ENCODE measurements at places on chromosomes 3 and 15. TPM values are rescaled to one million over a fixed set of nuclear protein-coding genes. Genes with fewer than 3 reads are reported as not detected.

The CHDH gene
- total RNA-seq, result 0.20 TPM

The FAM107A gene
- total RNA-seq, result not detected

The PAK6 gene
- total RNA-seq, result 0.91 TPM

The CCDC54 gene
- not detected for total RNA-seq

The NEK10 gene
- total RNA-seq, result 0.53 TPM

The CP gene
- total RNA-seq, result not detected

The CTNNB1 gene
- total RNA-seq, result 138 TPM

The FGD5 gene
- 0.71 TPM for total RNA-seq

The STAB1 gene
- not detected for total RNA-seq

The UPK1B gene
- total RNA-seq, result not detected

The ABI3BP gene
- not detected for total RNA-seq

The TMEM266 gene
- total RNA-seq, result not detected

The POMGNT2 gene
- total RNA-seq, result 6.7 TPM

The NRG4 gene
- not detected for total RNA-seq

The DUOX1 gene
- total RNA-seq, result not detected

The REC114 gene
- not detected for total RNA-seq

The NLGN1 gene
- total RNA-seq, result not detected

The CADM2 gene
- not detected for total RNA-seq

The EXD1 gene
- not detected for total RNA-seq

The ITIH1 gene
- total RNA-seq, result not detected

The TMA7 gene
- total RNA-seq, result 318 TPM

The SPATA12 gene
- not detected for total RNA-seq

The CCR8 gene
- 0.76 TPM for total RNA-seq

The LSMEM2 gene
- total RNA-seq, result not detected

The CASR gene
- total RNA-seq, result not detected

The EPHA6 gene
- total RNA-seq, result not detected

The PARL gene
- total RNA-seq, result 40.4 TPM

The PCYT1A gene
- total RNA-seq, result 71.0 TPM

The GPR149 gene
- not detected for total RNA-seq

The GXYLT2 gene
- total RNA-seq, result not detected

The SPESP1 gene
- total RNA-seq, result 0.68 TPM

The NR2C2 gene
- total RNA-seq, result 64.4 TPM

The SMCO1 gene
- not detected for total RNA-seq

The XCR1 gene
- not detected for total RNA-seq

The PLSCR4 gene
- total RNA-seq, result not detected

The C15orf62 gene
- total RNA-seq, result 1.8 TPM

The HAPLN3 gene
- total RNA-seq, result 123 TPM

The OXSR1 gene
- total RNA-seq, result 54.4 TPM

The CGNL1 gene
- not detected for total RNA-seq

The PPP1R14D gene
- total RNA-seq, result not detected

The ACOX2 gene
- total RNA-seq, result not detected

The SLC22A14 gene
- total RNA-seq, result not detected

The GOLGA8O gene
- 3.3 TPM for total RNA-seq

The CA12 gene
- not detected for total RNA-seq

The ANKUB1 gene
- not detected for total RNA-seq

The PLSCR2 gene
- not detected for total RNA-seq

The CCNDBP1 gene
- 87.0 TPM for total RNA-seq

The GABPB1 gene
- 29.8 TPM for total RNA-seq

All from activated naive CD4-positive, alpha-beta T cell treated with anti-CD3 and anti-CD28 coated beads, Interleukin-2, amount 10 ng/mL, durations not matched to agents 5 hours and 36 hours (primary cell).